Fibroblast of the aortic adventitia (primary cell): ENCODE measurements at places on chromosomes 5 and 9.

GRCh38 chr5:78533356-78533755 lies 115.2 kb downstream of the LHFPL2 start:
- DNase-seq: peak; percentile 48

GRCh38 chr5:16615741-16616535 lies 859 bp downstream of the RETREG1 start:
- no peak for DNase-seq

DNA sequence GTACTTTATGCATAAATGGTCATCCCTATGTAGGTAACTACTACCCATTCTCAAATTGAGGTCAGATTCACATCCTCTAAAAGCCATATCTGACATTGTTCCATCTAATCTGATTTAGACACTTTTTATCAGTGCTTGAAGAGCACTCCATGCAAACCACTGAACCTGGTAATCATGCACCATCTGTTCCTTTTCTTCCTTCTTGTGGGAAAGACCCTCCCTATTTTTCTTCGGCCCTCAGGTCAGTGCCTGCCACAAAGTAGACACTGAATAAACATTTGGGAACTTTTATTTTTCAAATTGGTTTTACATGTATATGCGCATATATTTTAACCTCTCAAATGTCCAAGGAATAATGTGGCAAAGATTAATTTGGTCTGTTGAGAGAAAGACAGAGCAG lies 26.0 kb upstream of the PDE4D start:
- no peak for DNase-seq

- DNase-seq: no peak
Measured at GRCh38 chr9:76552751-76553455, 93.9 kb downstream of the GCNT1 start.

GRCh38 chr5:115317320-115317719 lies 20.9 kb upstream of the CCDC112 start:
- no peak for DNase-seq

- DNase-seq: peak; percentile 4
Measured at GRCh38 chr9:89635816-89636215, 31.0 kb downstream of the GADD45G start.

GRCh38 chr5:149496166-149496565 lies 55.1 kb downstream of the CSNK1A1 start:
- DNase-seq: no peak

- DNase-seq: no peak
Measured at GRCh38 chr9:14080959-14081542, 232.9 kb downstream of the NFIB start.

GRCh38 chr9:27118916-27119315 lies 9.9 kb downstream of the TEK start:
- peak; percentile 53 for DNase-seq

GRCh38 chr9:134933076-134933659 lies 15.5 kb upstream of the FCN1 start:
- DNase-seq: no peak

- DNase-seq: no peak
Measured at GRCh38 chr9:17484906-17485305, 94.0 kb upstream of the SH3GL2 start.

DNA sequence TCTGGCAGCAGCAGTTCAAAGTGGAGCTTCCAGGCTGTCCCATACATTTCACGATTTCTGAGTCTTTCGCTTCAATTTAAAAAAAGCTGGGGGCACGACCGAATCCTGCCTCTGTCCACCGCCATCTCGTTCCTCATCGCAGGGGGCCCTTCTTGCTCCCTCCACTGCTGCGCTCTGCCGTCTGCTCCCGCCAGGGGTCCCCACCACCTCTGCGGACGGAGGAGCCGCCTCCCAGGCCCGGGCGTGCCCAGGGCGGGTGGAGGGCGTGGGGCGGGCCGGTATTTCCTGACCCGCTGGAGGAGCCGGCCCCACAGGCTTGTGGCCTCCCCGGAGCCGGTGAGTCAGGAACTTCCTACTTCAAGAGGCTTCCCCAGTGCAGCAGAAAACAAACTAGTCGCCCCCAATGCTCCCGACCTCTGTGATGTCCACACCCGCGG lies 50.4 kb downstream of the USP20 start:
- DNase-seq: peak; percentile 89

- DNase-seq: no peak
Measured at GRCh38 chr5:8471581-8471980, 602.6 kb downstream of the MTRR start.

- no peak for DNase-seq
Measured at GRCh38 chr5:56545016-56545415, 270.3 kb upstream of the MAP3K1 start.

DNA sequence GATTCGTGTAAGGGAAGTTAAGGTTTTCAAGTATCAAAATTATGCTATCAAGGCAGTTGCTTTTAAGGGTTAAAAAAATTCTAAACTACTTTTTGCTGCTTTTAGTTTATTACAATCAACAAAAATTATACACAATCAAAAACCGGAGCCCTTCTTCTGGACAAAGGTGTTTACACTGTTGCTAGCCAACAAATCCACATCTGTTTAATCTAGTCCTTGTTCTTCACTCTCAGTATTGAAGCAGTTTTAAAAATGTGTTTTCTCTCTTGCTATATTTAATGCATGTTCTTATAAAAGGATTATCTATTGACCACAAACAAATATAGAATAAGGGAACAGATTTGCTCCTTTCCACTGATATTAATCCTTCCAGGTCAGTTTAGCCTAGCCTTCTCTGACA lies 2.5 kb downstream of the FEM1C start:
- no peak for DNase-seq

DNA sequence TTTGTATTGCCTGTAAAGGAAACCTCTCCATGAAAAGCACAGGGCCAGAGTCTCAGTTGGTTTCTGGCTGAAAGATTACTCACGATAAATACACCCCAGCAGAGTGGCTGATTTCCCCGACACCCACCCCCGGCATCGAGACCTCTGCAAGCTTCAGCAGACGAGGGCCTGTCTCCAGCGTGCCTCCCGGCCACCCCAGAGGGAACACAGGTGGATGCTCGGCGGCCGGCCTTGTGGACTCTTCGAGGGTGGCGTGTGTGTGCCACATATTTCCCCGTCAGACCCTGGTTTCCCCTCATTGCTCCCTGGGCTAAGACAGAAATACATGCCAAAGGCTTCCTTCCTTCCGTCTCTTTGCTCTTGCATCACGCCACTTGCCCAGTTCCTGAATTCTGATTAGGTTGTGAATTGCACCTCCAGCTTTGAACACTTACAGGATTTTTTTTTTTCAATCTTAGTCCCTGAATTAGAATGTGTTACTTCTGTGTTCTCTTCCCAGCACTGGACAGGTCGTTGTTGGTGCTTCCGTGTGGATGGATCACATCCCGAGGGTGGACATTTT lies 13.6 kb downstream of the IRX1 start:
- no peak for DNase-seq

- peak; percentile 54 for DNase-seq
Measured at GRCh38 chr5:78008356-78008967, 232.3 kb upstream of the TBCA start.

DNA sequence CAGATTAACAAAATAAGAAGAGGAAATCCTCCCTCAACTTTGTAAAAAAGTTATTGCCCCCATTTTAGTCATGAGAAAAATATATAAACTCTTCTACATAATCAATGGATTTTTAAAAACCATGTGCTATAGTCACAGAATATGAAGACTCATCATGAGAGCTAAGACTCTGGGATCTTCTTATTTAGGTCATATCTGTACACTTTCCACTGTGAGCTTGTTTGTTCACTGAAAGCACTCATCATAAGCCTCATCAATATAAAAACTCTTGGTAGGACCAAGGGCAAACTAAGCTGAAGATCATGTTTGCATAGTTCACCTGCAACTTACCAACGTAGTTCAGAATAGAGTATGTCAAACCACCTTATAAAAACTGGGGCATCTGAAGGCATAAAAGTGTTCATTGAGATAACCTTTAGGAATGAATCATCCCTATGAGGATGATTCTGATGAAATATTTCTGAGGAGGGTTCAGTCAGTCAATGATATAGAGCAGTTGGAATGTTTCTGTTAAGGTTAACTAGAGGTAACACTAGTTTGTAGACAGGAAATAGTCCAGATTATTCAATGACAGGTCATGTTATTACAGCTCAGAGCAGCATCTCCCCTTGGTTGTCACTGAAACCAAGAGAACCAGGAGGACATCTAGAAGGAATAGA lies 289.9 kb upstream of the SMC2 start:
- no peak for DNase-seq

GRCh38 chr9:13729955-13730354 lies 450.5 kb upstream of the MPDZ start:
- DNase-seq: no peak

- no peak for DNase-seq
Measured at GRCh38 chr5:85132269-85132668, 747.6 kb upstream of the EDIL3 start.

- no peak for DNase-seq
Measured at GRCh38 chr5:84080908-84081307, 303.8 kb downstream of the EDIL3 start.

DNA sequence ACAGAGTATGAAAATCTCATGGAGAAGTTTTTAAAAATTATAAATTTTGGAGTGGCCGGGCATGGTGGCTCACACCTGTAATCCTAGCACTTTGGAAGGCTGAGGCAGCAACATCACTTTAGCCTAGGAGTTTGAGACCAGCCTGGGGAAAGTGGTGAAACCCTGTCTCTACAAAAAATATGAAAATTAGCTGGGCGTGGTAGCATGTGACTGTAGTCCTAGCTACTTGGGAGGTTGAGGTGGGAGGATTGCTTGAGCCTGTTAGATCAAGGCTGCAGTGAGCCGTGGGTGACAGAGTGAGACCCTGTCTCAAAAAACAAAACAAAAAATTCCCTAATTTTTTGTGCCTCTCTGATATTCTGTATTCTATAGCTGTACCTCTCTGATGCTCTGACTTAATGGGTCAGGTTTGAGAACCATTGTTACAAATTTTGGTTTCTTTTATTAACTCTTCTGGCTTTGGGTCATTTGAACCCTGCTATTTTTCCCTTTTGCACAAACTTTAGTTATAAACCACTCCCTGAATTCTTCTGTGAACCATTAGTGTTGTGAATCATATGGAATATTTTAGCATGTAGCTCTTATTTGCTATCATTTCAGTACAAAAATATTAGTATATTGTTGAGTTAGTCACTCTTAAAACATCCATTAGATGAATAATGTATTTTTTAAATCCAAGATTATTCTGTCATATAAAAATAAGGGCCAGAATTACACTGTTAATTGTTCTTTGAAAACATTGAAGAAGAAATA lies 51.0 kb downstream of the FER start:
- DNase-seq: no peak

DNA sequence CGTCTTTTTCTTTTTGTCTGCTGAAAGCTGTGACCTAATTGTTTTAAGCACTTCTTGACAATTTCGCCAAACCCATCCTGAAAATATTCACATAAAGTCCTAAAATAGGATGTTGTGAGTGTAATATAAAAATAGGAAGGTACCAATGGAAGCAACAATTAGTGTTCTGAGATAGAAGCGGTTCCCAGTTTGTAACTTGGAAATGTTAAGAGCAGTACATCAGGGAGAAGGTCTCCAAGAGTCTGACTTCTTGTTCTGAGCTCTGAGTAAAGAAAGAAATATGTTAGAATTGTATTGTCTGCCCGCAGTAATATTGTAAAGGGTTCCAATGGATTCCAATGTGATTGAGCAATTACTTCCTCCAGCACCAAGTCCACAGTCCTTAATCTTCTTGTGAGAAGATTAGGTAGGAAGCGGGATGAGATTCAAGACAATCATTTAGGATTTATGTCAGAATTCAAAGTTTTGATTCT lies 3.9 kb downstream of the VCAN start:
- DNase-seq: peak; percentile 97

- DNase-seq: no peak
Measured at GRCh38 chr5:79464278-79464677, 49.7 kb downstream of the HOMER1 start.

GRCh38 chr5:72209147-72210115 lies 102.2 kb downstream of the MAP1B start:
- no peak for DNase-seq

- DNase-seq: no peak
Measured at GRCh38 chr5:179254638-179255271, 90.5 kb downstream of the ADAMTS2 start.

DNA sequence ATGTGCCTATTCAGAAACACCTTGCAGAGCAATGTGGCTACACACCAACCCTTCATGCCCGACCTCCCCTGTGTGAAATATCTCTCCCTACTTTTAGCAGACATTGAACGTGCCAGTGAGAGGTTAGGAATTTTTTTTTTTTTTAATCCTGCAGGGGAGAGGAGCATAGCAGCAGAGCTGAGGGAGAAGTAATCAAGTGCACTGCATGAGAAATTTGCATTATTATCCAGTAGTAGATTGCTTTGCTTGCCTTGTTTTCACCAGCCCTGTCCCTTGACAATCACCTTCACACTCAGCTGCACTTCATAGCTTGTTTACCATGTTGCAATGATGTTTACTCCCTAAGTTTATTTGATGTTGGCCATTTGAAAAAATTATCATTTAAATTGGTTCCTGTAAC lies 489.6 kb upstream of the ZNF608 start:
- DNase-seq: no peak

- no peak for DNase-seq
Measured at GRCh38 chr9:20095430-20096092, 306.7 kb upstream of the SLC24A2 start.

DNA sequence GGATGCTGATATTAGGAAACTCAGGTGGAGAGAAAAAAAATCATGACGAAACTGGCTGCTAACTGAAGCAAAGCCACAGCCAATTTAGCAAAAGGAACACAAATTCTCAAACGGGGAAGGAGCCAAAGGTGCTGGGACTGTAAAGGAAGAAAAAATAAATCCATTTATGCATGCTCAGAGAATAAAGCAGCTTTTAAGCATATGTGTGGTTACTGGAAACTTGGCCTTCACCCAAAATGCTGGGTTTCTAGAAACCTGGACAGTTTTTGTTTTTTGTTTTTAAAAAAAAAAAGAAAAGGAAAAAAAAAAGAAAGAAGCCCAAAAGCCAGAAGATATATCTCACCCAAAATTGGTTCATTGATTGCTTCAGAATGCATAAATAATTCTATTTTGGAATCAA lies 8.0 kb downstream of the WHRN start:
- no peak for DNase-seq

- DNase-seq: no peak
Measured at GRCh38 chr9:75894566-75894965, 4.1 kb downstream of the PCSK5 start.

GRCh38 chr5:160054047-160054446 lies 45.1 kb downstream of the TTC1 start:
- DNase-seq: peak; percentile 27

GRCh38 chr9:137052998-137053943 lies 590 bp downstream of the ENTPD2 start:
- no peak for DNase-seq

- peak; percentile 78 for DNase-seq
Measured at GRCh38 chr5:16574789-16575721, 41.7 kb downstream of the RETREG1 start.

- DNase-seq: no peak
Measured at GRCh38 chr5:74266836-74267235, 373.7 kb downstream of the ENC1 start.

DNA sequence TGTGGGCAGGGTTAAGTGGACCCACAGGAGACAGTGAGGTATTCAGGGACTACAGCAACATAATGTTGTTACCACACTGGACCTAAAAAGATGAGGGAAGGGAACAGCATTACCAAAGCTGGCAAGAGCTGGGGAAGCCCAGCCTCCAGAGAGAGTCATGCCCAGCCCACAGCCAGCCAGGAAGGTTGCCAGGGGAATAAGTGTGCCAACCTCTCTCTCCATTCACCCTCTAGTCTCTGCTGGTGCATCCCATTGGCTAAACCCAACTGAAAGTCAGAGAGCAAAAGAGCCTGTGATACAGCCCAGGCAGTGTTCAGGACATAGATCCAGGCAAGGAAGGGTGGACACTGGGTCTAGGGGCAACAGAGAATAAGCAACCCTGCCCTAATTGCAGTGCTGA lies 35.8 kb upstream of the AFAP1L1 start:
- no peak for DNase-seq

- no peak for DNase-seq
Measured at GRCh38 chr5:31116466-31117031, 76.9 kb upstream of the CDH6 start.
